ENCODE measurements at places on chromosomes 2 and 18.

DNA sequence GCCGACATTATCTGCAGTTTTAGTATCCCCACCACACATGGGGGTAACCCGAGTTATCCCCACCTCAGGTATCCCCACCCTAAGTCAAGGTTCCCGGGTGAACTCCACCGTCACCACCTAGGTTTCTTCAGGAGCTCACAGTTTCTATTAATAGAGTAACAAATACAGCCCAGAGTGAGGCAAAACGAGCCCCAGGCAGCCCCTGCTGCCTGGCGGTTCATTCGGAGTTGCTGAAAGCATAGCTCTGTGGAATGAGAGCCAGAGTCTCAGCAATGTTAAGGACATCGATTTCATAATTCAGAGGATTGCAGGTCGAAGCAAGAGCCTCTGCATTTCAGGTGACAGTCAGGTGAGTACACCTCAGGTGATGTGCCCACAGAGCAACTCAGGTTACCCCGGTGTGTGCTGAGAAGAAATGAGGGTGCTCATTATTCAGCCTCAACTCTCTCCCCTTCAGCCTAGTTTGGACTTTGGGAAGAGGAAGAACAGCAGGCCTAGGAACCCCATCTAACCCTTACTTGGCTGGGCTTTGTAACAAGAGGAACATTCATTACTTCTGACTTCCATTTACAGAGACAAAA lies 10.7 kb downstream of the SATB2 start:
- DNase-seq, result no peak

- DNase-seq, result no peak
Observed at GRCh38 chr18:2302628-2303516, 268.4 kb downstream of the METTL4 start.

DNA sequence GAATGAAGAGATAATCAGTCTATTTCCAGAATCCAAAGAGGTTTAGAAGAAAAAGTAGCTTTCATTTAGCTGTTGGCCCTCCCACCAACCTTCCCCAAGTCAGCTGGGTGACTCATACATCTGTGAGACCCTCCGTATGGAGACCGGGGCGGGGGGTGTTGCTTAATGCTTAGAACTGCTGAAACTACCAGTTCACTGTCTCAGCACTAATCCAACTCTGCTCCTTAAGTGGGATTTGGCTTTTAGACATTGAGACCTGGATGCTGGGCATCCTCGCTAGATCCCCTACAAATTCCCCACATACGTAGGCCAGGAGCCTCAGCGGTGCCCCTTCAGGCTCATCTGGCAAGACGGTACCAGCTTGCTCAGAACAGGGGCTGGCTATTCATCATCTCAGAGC lies at the start of gene SAG:
Gene SAG, plus strand, starts transcription at position 252 of the 400 bp plus-strand sequence. CDS start 1,374 bp downstream, outside the sequence.
- no peak for DNase-seq

- DNase-seq, result no peak
Observed at GRCh38 chr2:234981197-234982095, 29.6 kb downstream of the SH3BP4 start.

DNA sequence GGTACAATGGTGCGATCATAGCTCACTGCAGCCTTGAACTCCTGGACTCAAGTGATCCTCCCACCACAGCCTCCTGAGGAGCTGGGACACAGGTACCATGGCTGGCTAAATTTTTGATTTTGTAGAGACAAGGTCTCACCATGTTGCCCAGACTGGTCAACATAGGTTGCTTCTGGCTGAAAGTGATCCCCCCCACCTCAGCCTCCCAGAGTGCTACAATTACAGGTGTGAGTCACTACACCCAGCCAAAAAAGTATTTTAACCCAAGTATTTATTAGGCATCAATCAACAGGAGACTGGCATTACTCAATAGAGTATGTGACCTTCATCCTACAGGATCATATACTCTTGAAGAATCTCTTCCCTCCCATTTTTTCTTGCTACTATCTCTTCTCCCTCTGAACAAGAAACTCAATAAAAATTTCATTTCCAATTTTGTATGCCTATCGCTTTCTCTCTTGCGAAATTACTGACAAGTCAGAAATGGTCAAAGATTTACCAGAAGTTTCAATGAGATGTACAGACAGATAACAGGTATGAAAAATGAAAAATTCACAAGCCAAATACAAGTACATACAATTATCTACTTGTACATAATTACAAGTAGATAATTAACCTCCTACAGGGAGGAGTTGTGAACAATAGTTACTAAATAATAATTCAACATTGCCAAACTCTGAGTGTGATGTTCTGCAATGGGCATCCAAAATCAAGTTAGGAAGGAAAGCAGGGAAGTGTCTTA lies 34.9 kb upstream of the CCNT2 start:
- no peak for DNase-seq

- DNase-seq, result no peak
Observed at GRCh38 chr2:166238176-166238575, 110.4 kb upstream of the SCN1A start.

- no peak for DNase-seq
Observed at GRCh38 chr2:105082107-105082506, 44.2 kb downstream of the MRPS9 start.

DNA sequence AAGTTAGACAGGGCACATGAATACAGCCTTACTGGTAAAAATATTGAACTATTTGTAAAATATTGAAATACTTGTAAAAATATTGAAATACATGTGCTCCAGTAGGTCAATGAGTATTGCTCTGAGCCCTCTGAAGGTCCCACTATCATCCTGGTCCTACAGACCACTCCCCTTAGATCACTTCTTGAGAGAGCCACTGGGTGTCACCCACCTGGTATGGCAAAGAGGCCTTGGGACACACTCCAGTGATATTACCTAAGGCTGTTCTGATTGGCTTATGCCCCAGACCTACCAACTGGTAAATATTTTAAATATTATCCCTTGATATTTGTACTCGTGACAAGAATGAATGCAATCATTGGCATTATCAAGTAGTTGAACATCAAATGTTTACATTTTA lies 5.0 kb downstream of the THSD7B start:
- DNase-seq, result no peak
